ENCODE measurements at places on chromosomes 13 and 19.

DNA sequence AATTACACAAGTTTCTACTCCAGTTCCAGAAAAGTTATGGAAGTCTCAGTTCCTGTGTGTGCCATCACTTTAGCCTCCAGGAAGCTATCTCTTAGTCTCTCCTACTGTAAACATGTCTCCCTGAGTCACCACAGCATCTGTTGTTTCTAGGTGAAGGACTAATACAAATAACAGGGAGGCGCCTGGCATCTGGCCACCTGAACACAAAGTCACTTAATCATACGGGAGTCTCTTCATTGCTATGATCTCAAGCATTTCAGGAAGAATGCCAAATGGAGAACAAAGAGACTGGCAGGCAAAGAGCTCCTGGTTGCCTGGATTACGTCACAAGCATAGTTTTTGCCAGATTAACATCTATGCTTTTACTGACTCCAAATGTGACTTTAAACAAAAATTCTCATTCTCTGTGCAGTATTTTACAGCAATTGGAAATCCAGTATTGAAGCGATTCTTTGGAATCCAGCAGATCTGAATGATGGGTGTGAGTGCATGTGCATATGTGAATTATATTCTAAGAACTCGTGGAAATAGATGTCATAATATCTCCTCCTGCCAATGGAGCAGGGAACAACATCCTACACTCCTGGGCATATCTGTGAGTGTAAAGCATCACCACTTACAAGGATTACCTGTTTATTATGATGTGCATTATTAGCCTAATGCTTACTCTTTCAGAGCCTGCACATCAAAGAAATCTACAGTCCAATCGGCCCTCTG lies 572.8 kb downstream of the PCDH9 start:
- DNase-seq: no peak

- no peak for DNase-seq
Measured at GRCh38 chr19:55766466-55766865, 2.5 kb upstream of the RFPL4AL1 start.

- no peak for DNase-seq
Measured at GRCh38 chr19:40561947-40562346, 14.7 kb upstream of the SHKBP1 start.

DNA sequence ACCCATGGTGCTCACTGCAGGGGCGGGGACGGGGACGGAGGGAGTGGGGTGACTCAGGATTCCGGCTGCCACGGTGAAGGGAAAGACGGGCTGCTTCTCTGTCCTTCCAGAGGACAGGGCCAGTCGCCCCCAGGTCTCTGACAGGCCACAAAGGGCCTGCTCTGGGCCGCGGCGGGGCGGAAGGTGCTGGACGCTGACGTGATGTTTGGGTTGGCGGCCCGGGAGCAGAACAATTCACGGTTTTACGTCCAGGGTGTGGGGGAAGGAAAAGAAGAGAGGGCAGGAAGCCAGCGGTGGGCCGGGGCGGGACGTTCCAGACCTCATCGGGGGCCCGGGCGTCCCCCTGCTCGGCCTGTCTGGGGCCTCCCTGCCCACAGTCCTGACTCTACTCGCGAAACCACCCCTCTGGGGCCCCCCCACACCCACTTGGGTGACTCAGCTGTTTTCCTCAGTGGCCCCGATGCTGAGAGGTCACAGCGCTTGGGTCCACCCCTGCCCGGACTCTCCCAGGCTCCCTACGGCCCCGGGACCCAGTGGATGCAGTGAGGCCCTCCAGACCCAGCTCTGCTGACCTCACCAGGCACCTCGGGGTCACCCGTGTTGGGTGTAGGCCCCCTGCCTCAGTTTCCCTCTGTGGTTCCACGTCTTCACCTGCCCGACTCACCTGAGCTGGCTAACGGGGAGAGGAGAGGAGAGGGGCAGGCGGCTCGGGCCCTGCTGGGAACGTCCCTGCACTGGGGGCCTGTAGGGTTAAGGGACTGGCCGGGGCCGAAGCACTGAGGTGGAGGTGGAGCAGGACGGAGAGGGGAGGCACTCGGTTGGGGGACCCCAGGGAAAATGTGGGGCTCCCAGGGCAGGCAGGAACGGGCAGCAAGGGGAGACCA lies 29.2 kb downstream of the PIP5K1C start:
- DNase-seq: peak; percentile 29

- no peak for DNase-seq
Measured at GRCh38 chr13:23059173-23059572, 121.6 kb upstream of the SGCG start.

DNA sequence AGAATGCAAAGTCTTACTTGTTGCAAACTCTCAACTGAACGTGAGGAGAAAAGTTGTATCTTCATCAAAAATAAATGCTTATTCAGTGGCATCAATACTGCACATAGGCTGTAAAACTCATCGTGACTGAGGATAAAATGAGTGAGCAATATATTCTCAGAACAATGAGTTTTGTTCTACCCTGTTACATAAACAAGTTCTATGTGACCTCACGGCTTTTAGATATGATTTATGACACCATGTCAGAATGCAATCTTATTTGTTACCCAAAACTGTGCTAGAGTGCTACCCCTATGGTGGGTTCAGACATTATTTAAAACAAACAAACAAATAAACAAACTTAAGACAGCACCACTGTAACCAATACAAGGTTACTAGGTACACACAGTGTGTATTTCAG lies 55.4 kb downstream of the FOXO1 start:
- no peak for DNase-seq

GRCh38 chr19:46014941-46015686 lies 7.7 kb downstream of the PGLYRP1 start:
- peak; percentile 57 for DNase-seq

- DNase-seq: no peak
Measured at GRCh38 chr13:112905990-112906641, 62.9 kb upstream of the MCF2L start.

DNA sequence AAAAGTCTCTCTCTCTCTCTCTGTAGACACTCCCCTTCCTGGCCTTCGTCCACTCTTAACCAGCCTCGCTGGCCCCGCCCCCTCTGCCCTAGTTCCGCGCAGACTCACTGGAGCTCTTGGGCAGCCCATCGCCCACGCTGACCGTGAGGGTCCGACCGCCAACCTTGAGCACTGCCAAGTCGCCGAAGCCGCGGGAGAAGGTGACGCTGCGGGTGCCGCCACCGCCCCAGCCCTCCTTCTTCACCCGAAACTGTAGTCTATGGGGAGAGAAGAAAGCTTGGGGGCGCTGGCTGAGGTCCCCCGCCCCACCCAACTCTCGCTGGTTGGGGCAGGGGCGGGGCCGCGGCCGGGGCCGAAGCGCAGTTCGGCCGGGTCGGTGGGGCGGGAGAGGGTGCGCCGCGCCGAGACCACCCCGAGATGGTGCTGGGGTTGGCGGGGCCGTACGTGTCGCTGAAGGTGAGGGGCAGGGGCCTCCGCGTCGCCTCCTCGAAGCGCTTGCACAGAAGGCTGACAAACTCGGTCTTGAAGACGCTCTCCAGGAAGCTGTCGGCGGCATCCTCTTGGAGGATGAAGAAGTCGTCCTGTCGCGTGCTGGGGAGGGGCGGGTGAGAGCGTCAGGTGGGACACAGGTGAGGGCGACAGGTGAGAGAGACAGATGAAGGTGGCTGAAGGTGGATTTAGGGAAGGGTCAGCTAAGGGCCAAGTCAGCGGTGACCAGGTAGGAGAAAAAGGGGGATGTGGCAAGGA lies 12.6 kb upstream of the ZNF414 start:
- no peak for DNase-seq

DNA sequence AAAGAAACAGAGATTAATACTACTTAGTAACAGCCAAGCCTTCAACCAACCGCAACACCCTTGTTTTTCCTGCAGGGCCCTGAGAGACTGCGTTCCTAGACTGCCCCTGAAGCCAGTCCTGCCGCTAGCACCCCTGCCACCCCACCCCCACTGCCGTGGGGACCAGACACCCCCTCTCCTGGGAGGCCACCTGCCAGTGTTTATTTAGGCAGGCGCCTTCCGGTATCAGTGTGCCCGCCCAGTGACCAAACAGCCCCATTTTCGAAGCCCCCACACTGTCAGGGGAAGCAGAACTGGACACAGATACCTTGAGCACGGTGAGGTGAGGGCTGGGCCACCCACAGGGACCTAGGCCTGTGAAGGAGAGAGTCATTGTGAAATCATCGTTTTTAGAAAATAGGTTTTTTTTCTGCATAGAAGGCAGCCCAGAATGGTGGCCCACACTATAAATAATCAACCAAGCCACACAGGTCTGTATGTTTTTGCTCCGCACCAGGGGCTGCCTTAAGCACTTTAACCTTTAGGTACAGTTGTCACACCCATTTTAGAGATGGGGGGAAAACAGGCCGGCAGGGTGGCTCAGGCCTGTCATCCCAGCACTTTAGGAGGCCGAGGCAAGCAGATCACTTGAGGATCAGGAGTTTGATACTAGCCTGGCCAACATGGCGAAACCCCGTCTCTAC lies 3.5 kb upstream of the TLE5 start:
- DNase-seq: no peak

GRCh38 chr19:38425810-38426466 lies at the start of gene RASGRP4:
Gene RASGRP4 (minus strand): TSS chr19:38426219. CDS start chr19:38426091, 128 bp downstream.
- DNase-seq: peak; percentile 34
